Small intestine (tissue), 16 donors: ENCODE measurements at places on chromosomes 5 and 9.

DNA sequence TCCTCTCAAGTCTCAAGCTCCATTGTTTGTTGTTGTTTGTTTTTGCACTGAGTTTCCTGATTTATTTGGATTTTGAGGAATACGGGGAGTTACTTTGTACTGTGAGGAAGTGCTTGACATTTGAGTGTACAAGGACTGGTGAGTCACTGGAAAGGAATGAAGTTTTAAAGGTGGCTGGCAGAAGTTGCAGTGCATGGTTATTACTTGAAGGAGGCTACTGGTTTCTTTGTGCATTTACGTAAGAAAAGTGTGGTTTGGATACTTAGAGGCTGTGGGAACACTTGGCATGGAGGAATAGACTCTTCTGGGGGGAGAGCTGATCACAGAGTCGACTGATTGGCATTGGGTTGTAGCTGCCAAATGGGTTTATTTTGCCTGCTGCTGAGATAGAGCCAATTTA lies 919.0 kb downstream of the TAF11L14 start:
- no peak overlapping the region for H3K4me3 ChIP-seq
- no peak for DNase-seq
- H3K4me1 ChIP-seq: no peaks in the 10 kb centered on the region
- no peak overlapping the region for H3K27ac ChIP-seq
- no peaks in the 10 kb centered on the region for H3K27me3 ChIP-seq

DNA sequence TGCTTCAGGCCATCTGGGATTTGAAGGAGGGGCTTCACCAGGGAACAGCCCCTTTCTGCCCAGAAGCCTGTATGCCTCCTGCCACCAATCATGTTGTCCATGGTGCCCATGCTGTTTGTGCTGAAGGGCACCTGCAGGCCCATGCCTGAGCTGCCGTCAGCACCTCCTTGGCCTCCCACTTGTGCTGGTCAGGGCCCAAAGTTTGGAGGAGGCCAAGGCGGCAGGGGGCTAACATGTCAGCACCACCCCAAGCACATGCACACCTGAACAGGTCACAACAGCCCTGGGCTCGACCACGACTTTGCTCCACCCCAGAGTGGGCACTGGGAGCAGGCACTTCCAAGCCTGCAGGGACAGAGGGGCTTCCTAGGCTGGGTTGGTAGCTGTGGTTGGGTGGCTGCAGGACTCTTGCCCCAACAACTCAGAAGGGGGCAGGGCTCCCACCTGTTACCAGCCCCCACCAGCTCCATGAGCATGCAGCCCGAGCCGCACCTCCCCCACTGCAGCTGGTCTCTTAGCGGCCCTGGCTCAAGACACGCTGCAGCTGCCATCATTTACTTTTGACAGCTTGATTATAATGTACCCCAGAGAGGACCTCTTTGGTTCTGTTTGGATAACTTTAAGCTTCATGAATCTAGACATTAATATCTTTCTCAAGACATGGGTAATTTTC lies 19.8 kb upstream of the NFIL3 start:
- H3K27me3 ChIP-seq: peaks cover 2% of the 10 kb centered on the region
- H3K27ac ChIP-seq: no peak overlapping the region
- H3K4me1 ChIP-seq: no peaks in the 10 kb centered on the region

- peaks cover 30% of the 10 kb centered on the region for H3K4me1 ChIP-seq
- peaks cover 19% of the 10 kb centered on the region for H3K36me3 ChIP-seq
- DNase-seq: peak; percentile 20
- no peak overlapping the region for H3K4me3 ChIP-seq
- no peaks in the 10 kb centered on the region for H3K27me3 ChIP-seq
These were observed 9.0 kb downstream of the CCDC69 start for GRCh38 chr5:151214614-151215545.

GRCh38 chr5:20231040-20231439 lies 243.0 kb upstream of the CDH18 start:
- no peak for DNase-seq
- no peaks in the 10 kb centered on the region for H3K36me3 ChIP-seq
- H3K4me3 ChIP-seq: no peak overlapping the region

DNA sequence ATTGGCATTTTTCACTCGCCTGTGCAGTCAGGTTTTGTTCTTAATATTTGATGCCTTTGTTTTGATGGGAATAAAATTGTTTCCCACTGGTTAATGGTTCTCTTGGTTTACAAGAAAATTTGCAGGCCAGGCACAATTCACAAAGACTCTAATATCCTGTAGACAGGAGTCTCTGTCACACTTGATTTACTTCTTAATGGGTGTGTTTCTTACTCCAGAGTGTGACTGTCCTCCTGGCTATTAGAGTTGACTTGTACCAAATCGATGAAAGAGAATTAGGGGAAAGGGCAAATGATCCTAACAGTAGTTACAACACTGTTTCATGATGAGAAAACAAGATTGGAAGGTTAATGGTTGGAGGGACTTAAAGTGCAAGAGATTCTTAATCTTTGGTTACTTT lies 142.8 kb upstream of the SV2C start:
- H3K36me3 ChIP-seq: no peaks in the 10 kb centered on the region
- no peak overlapping the region for H3K4me3 ChIP-seq
- H3K4me1 ChIP-seq: no peaks in the 10 kb centered on the region
- DNase-seq: no peak
- no peaks in the 10 kb centered on the region for H3K27me3 ChIP-seq
- H3K27ac ChIP-seq: no peak overlapping the region
